ENCODE measurements at places on chromosomes 2 and 18.
A peak's percentile ranks its signal among the peaks of the same experiment; 100 is the strongest.

- no peak for DNase-seq
These were observed 78.3 kb downstream of the HDAC4 start for GRCh38 chr2:239322416-239323086.

DNA sequence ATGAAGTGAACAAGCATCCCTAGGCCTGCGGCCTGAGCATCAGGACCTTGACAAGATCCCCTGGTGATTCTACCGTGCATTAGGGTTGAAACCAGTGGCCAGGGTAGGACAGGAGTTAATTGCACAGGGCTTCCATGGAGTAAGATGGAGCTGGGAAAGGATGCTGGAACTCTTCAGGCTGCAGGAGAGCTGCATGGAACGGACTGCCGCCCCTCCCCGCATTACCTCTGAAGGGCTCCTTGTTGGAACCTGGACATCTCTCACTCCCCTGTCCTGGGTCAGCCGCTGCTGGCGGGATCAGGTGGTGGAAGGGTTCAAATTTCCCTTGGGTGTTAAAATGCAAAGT, 156.6 kb upstream of the ID2 start:
- DNase-seq: no peak

DNA sequence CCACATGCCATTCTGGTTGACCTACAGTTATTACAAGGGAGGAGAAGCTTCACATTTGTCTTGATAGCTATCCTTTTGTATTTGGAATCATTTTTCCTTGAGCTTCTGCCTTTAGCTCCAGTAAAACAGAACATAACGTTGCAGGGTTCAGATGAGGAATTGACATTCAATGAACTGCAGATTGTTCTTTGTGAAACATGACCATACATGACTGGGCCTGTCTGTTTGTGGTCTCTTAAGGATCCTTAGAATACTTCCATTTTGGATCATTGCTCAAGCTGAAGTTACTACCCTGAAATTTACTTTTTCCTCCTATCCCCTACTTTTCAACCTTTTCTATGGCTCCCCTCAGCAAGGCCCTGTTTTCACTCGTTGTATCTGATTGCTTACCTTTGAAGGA, 1281.7 kb upstream of the CELF4 start:
- no peak for DNase-seq

GRCh38 chr2:95275601-95276243, 1.5 kb downstream of the PROM2 start:
- no peak for DNase-seq

- DNase-seq: peak; percentile 49
These were observed 125.9 kb downstream of the ACOXL start for GRCh38 chr2:110858135-110858725.

DNA sequence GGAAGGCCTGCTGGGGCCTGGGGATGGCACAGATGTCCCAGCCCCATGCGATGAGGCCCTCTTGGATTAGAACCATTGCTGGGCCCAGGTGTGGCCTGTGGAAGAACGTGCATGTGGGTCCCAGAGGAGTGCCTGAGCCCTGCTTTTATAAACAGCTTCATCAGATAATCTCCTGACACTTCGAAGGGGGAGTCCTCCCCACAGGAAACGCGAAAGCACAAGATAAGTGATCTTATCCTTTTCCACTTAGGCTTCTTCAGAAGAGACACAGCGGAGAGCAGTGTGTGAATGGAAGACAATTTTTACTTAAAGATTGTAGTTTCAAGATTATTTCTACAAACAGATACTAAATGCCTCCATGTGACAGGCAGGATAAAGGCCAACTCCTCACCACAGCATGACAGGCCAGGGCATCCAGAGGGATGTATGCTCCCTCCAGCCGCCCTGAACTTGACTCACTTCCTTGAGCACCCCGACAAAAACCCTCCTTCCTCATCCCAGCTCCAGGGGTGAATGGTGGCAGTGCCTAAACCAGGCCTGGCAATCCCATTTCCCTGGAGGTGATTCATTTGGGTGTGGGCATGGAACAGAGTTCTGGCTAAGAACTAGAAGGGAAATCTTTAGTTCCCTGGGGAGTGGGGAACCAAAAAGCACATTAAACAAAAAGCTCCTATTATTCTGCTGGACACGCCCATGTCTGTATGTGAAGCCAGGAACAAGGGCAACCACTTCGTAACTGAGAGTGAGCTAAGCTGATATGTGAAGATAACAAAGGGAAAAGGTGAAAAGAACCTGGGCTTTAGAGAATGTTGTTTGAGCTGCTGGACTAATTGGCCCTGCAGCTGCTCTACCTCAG, 56.2 kb upstream of the TMEM163 start:
- DNase-seq: no peak

- no peak for DNase-seq
These were observed 139.9 kb upstream of the EPAS1 start for GRCh38 chr2:46157072-46157965.

- no peak for DNase-seq
These were observed 216.9 kb upstream of the LRP1B start for GRCh38 chr2:142347751-142348150.

DNA sequence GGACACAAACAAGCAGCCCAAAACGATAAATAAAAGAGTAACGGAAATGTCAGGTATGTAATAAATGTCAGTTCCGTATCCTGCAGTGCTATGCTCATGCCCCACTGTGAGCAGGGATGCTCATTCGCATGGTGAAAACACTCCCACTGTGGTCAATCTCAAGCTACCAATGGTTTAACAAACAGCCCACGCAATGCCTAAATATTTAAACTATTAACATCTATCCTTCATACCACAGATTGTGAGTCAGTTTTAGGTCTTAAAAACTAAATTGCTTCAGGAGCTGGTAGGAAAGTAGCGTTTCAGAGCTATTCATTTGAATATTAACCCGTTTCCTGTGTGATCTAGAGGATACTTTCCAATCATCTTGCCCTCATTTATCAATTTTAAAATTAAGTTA, 207.4 kb downstream of the TCF4 start:
- DNase-seq: no peak

DNA sequence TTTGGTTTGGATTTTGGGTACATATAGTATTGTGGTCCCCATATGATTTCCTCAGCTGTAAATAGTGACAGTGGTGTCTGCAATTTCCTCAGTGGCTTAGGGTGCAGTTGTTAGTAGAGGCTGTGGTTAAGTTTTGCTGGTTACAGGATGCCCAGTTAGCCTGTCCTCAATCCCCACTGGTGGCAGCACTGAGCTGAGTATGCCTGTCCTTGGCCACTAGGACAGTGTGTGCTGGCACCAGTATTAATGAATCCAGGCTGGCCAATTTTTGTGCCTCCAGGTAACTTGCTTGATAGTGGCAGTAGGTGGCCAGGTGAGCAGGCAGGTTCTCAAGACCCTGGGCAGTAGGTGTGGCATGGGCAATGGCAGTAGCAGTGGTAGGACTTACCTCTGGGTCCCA, 973.1 kb downstream of the TMEM182 start:
- no peak for DNase-seq

Measured in effector memory CD4-positive, alpha-beta T cell (primary cell).